Daoy (cell line): ENCODE measurements at places on chromosomes 1 and 21. TPM values are rescaled to one million over a fixed set of nuclear protein-coding genes. Genes with fewer than 3 reads are reported as not detected.
A peak's percentile ranks its signal among the peaks of the same experiment; 100 is the strongest.

DNA sequence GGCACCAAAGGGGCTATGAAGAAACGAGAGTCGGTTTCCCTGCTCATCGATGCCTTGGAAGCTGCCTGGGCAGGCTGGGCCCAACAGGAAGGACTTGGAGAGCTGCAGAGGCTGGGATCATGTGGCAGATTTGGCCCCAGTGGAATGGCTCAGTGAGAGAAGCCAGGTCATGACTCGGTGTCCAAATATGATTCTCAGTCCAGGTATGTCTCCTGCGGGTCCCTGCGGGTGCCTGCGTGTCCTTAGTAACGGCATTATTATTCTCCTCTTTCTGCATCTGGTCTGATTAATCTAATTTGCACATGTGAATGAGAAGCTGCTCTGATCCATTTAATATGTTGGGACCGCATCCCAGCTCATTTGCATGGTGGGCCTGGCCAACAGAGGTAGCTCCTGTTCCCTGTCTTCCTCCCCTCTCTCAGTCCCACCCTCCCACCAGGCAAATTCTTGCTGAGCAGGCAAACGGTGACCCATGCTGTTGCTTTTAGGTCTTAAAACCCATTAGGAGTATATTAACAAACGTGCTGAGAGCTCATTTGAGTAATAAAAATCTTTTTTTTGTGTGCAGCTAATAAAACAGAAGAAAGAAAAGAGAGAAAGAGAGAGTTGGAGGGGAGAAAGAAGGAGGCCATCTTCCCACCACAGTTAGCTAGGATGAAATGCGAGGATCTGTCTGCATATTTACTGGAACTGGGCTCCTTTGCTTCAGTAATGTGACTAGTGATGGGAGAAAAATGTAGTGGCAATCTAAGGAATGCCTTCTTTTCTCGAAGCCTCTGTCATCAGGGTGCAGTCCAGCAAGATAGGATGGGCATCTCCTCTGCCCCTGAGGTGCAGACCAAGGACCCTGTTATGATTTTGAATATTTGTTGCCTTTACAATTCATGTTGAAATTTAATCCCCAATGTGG lies 133.5 kb downstream of the HMGB4 start:
- no peak for DNase-seq

GRCh38 chr1:24203404-24203803 lies 16.3 kb upstream of the IFNLR1 start:
- DNase-seq, result no peak

GRCh38 chr1:201791779-201792173 lies 37.2 kb upstream of the IPO9 start:
- peak; percentile 88 for DNase-seq

DNA sequence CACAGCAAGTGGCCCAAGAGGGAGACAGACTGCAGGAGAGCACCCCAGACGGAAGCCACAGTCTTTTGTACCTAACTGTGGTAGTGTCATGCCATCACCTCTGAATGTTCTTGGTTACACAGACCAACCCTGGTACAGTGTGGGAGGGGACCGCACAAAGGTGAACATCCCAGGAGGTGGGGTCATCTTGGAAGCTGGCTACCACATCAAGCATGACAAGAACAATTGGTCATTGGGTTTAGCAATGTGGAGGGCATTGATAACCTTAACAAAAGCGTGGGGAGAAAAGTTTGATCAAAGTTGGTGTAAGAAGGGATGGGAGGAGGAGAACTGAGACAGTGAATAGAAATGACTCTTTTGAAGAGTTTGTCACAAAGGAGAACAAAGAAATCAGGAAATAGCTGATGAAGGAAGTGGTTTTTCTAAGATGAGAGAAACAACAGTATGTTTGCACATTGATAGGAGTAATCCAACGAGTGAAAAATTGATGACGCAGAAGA lies 87.1 kb upstream of the CACNA1E start:
- no peak for DNase-seq

- peak; percentile 42 for DNase-seq
Observed at GRCh38 chr1:246785494-246786111, 61.4 kb downstream of the SCCPDH start.

- DNase-seq, result no peak
Observed at GRCh38 chr1:173451981-173452380, 25.2 kb upstream of the PRDX6 start.

DNA sequence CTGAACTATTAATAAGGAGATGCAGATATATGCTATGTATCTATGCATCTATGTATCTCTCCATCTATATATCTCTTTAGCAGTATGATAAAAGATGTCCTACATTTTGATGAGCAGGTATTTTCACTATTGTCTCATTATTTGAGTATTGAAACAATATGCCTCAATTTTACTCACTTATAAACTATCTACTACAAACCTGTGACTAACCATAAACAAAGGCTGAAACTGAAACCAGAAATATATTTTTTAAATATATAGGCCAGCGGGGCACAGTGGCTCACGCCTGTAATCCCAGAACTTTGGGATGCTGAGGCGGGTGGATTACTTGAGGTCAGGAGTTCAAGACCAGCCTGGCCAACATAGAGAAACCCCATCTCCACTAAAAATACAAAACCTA lies 22.0 kb downstream of the EIF4G3 start:
- DNase-seq, result no peak

GRCh38 chr1:90834886-90835660 lies 118.0 kb upstream of the BARHL2 start:
- no peak for DNase-seq

GRCh38 chr1:246081138-246081702 lies 425.9 kb downstream of the SMYD3 start:
- no peak for DNase-seq

- DNase-seq, result no peak
Observed at GRCh38 chr1:53273526-53273925, 35.2 kb upstream of the MAGOH start.

DNA sequence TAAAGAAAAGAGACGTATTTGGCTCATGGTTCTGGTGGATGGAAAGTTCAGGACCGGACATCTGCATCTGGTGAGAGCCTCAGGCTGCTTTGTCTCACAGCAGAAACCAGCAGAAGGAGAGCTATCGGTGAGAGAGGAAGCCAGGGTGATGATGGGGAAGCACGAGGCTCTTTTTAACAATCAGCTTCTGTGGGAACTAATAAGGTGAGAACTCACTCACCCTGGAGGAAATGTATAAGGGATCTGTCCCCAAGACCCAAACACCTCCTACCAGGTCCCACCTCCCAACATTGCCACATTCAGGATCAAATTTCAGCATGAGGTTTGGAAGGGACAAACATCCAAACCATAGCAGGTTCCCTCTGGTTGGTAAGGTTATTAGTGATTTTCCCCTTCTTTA lies 32.8 kb downstream of the ASTN1 start:
- no peak for DNase-seq

ANKRD34A gene
- total RNA-seq, result 0.63 TPM in 1 of 2 replicates, not detected in the other

PLEKHG5 gene
- 8.1 and 8.4 TPM in 2 replicates for total RNA-seq

AIRE gene
- total RNA-seq, result not detected in 2 replicates
